SHP77 (cell line): ENCODE measurements at places on chromosomes 5 and 9.

- no peak for DNase-seq
These were observed 42.6 kb upstream of the APC start for GRCh38 chr5:112694853-112695709.

- DNase-seq = no peak
These were observed 2.4 kb downstream of the EHMT1 start for GRCh38 chr9:137621131-137621757.

GRCh38 chr5:6395102-6395445 is 16.7 kb upstream of the MED10 start:
- no peak for DNase-seq

- no peak for DNase-seq
These were observed 253.8 kb downstream of the PBX3 start for GRCh38 chr9:126000731-126001580.

- no peak for DNase-seq
These were observed 219.5 kb downstream of the NR3C1 start for GRCh38 chr5:143183989-143184388.

DNA sequence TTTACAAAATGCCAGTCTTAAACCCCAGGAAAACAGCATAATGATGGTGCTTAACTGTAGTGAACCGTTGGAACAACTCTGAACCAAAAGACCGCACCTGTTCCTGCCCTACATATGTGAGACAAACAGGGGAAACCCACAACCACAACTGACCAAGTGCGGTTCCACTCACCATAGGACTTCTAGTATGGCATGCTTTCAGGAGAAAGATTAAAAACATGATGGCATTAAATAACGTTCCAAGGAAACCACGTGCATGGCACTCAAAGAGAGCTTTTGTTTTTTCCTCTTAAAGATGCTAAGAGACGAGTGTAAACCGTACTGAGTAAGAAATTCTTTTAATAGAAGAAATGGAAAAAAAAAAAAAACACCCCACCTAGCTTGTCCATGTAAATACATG is 119.8 kb downstream of the SSBP2 start:
- no peak for DNase-seq

GRCh38 chr5:21776466-21776865 is 1076.7 kb downstream of the CDH12 start:
- no peak for DNase-seq

DNA sequence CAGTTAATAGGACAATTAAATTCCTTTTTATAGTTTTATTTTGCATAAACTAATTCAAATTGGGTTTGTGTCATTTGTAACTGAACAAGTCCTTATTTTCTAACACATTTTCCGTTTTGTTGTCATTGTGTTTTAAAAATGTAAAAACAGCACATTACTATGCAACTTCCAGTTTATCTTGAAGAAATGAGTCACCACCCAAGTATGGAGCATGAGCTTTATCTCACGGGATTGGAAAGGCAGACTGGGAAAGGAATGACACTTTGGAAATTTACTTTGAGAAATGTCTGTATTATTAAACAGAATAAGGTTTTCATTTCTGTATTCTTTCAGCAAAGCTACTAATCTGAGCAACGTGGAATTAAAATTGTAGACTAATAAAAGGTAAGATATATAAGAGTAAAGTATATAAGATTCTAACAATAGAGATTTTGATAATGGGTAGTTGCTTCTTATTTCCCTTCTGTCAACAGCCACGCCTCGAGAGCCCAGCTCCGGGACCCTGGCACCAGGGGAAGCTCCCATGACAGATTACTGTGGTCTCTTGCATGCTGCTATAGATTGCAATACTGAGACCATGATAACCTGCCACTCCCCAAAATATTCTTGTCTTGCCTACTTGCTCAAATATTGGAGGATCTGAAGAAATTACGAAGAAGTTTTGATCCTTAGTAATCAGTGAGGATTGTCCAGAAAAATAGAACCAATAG is 433.1 kb downstream of the CHSY3 start:
- no peak for DNase-seq

- peak; percentile 94 for DNase-seq
These were observed 122.0 kb downstream of the GDNF start for GRCh38 chr5:37717613-37718431.

- DNase-seq = no peak
These were observed 60.6 kb downstream of the ENTREP1 start for GRCh38 chr9:69385581-69386033.

- DNase-seq = no peak
These were observed 354.8 kb downstream of the TAF11L14 start for GRCh38 chr5:17989036-17989435.

- DNase-seq = no peak
These were observed 29.4 kb upstream of the TTLL11 start for GRCh38 chr9:122122468-122122867.

- DNase-seq = no peak
These were observed 47.3 kb upstream of the CDKN2B start for GRCh38 chr9:22056402-22056801.

DNA sequence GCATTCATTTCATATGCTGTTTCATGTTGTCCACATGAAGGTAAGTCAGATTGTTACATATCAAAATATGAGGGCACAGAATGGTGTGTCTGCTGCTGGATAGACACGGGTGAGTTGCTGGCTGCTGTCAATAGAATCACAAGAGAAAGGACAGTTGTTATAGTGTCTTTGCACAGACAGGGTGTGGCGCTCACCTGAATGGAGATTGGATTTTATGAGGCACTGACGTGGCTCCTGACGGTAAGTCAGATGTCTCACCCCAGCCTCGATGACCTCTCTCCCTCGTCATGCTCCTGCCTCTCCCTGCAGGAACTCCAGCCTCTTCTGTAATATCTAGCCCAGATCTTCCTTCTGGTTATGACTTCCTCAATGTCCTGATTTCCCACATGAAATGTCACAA is 75.4 kb upstream of the SELENOP start:
- peak; percentile 32 for DNase-seq

GRCh38 chr5:117863586-117864296 is 1124.6 kb downstream of the DTWD2 start:
- DNase-seq = no peak

DNA sequence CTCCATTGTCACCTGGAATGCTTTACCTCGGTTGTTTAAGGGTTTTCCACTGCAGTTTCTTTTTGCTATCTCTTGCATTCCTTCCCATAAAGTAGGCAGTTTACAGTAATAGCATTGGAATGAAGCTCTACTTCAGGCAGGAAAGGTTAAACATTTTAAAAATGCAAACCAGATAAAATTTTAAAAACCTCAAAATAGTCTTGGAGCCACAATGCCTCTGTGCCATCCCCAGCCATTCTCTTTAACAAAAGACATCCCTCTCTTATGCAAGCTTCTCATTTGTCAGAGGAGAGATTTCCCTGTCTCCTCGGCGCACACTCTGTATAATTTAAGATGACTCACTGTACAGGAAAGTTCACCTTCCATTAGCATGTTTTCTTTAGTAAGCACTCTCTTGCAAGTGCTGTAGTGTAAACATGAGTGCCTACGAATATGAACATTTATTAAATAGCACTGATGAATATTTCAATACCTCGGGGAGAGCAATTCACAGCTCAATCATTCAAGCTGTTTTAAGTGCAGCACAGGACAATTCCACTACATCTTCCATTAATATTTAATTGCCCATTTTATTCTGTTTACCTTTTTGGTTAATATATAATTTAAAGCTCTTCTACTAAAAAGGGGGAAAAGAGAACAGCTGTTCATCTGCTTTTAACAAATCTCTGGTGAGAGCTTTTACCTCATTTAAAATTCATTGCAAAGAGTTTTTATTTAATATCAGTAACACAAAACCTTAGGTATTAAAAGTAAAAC is 343.6 kb downstream of the SPATA31D1 start:
- no peak for DNase-seq

GRCh38 chr9:27276193-27277030 is 20.5 kb downstream of the EQTN start:
- DNase-seq = peak; percentile 27

GRCh38 chr9:111805830-111806241 is 11.1 kb upstream of the SHOC1 start:
- DNase-seq = no peak

- DNase-seq = no peak
These were observed 118.0 kb upstream of the PHYKPL start for GRCh38 chr5:178350361-178351220.

DNA sequence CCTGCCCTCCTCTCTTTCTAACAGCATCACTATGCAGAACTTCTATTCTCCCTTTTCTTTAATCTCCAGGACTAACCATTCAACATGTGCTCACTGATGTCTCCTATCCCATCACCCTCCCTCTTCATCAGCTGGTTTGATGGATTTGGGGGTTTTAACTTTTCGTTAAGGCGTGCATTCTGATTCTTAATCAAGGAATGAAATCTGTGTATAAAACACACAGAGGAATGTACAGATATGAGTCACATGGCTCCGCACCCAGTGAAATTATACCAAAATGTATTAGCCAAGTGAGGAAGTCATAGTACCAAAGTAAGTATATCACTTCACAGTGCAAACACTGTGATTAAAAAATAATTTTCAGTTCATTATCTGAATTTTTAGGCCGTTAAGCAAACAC is 35.2 kb downstream of the MARCHF11 start:
- no peak for DNase-seq
